ENCODE measurements at places on chromosomes 6 and 20.
A peak's percentile ranks its signal among the peaks of the same experiment; 100 is the strongest.

- DNase-seq = no peak
Observed at GRCh38 chr20:24894967-24895366, 54.1 kb upstream of the CST7 start.

GRCh38 chr6:39865011-39865888 lies 69.0 kb downstream of the MOCS1 start:
- DNase-seq = peak; percentile 54

DNA sequence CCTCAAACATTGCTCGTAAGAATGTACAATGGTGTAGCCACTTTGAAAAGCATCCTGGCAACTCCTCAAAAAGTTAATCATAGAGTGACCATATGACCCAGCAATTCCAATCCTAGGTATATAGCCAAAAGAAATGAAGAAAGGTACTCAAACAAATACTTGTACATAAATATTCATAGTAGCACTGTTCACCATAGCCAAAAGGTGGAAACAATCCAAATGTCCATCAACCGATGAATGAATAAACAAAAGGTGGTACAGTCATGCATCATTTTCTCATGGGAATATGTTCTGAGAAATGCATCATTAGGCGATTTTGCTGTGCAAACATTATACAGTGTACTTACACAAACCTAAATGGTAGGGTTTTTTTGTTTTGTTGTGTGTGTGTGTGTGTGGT lies 74.4 kb upstream of the TBC1D7 start:
- DNase-seq = no peak

- DNase-seq = no peak
Observed at GRCh38 chr6:57242505-57242904, 20.4 kb upstream of the RAB23 start.

DNA sequence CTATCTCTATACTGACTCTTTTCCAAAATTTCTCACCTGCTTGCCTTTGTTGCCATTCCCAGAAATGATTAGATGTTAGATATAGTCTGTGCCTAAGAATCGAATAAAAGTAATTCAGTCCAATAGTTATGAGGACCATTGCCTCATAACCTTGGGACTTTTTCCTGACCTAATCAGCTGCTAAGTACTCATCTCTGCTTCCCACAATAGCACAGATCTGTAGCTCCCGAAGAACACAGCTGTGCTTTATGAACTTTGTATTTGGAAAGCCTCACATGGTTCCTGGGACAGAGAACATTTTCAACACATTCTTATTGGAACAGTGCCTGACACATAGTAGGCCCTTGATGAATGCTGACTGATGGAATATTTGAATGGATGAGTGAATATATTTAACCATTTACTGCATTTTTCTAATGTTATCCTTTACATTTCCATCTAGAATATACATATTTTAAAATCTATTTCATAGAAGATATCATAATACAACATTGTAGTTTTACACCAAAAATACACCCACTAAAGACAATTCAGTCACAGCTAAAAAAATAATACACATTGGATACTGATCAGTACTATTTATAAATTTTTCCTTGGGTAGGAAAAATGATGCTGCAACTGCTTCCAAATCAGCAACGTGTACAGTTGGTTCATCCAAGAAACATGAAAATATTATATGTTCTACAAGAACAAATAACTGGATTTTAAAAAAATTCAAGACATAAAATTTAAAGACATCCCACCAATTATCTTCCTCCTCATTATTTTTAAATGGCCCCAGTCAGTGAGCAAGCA lies 53.9 kb downstream of the HS3ST5 start:
- no peak for DNase-seq
